CD4-positive, alpha-beta memory T cell (primary cell): ENCODE measurements at places on chromosomes 6 and 20.

GRCh38 chr20:16263582-16263981, 309.7 kb downstream of the KIF16B start:
- no peak for DNase-seq

DNA sequence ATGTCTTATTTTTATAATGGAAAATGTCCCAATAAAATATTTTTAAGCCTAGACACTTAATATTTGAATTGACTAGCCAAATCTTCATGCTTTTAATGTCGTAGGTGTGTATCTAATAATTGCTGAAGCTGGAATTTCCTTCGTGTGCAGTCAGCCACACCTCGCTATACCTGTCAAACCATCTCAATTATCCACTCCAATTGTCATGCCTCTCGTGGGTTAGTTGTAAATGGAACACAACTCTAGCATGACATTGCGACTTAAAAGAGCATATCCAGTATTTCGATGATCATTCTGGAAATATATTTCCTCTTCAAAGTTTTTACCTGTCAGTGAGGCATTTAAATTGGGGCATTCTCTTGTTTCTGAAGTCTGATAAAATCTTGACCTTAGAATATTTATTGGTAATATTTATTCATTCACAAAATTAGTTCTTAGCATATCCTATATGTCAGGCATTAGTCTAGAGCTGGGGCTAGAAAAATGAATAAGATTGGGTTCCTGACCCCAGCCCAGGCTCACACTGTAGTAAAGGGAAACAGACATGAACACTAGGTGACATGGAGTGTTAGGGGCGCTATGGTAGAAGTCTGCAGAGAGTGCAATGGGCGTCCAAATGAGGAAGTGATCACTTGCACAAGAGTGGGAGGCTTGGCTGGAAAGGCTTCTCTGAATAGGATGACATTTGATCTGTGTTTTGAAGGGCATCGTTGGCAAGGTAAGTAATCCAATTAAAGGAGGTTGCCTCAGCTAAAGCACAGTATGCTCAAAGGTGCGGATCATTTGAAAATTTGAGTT, 11.0 kb upstream of the CFAP206 start:
- DNase-seq, result no peak

DNA sequence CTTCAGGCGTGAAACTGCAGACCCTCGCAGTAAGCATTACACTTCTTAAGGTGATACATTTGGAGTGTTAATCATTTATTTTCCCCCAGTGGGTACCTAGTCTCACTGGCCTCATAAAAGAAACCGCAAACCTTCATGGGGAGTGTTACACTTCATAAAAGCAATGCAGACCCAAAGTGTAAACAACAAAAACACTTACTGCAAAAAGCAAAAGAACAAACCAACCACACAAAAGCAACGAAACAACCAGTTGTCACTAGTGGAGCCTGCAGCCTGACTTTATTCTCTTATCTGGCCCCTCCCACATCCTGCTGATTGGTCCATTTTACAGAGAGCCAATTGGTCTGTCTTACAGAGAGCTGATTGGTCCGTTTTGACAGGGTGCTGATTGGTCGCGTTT, 23.8 kb downstream of the LY86 start:
- DNase-seq, result peak; percentile 40

- no peak for DNase-seq
Measured at GRCh38 chr6:41477572-41477971, 68.6 kb upstream of the FOXP4 start.

- no peak for DNase-seq
Measured at GRCh38 chr20:42218621-42219374, 600.6 kb upstream of the CHD6 start.

GRCh38 chr20:46826343-46826984, 68.2 kb upstream of the EYA2 start:
- no peak for DNase-seq
